A549 treated with CORT108297 at 1 μM for 4 hours (cell line): ENCODE measurements at places on chromosomes 1 and 21. TPM values are rescaled to one million over a fixed set of nuclear protein-coding genes. Genes with fewer than 3 reads are reported as not detected.

Gene SPATA1
- total RNA-seq: 0.32 to 1.1 TPM (median 0.62 TPM) in 5 replicates

Gene CACNA1S
- total RNA-seq: 0.01 TPM in 1 of 5 replicates, not detected in the others

Gene GPR52
- total RNA-seq: not detected in 5 replicates

Gene CAPN2
- total RNA-seq: 393 to 471 TPM (median 420 TPM) in 5 replicates

Gene LRRN2
- 14.3 to 20.0 TPM (median 16.5 TPM) in 5 replicates for total RNA-seq

Gene ACOT7
- 57.8 to 83.1 TPM (median 78.4 TPM) in 5 replicates for total RNA-seq

Gene KRTAP7-1
- total RNA-seq: not detected in 5 replicates

Gene CDA
- 33.9 to 42.8 TPM (median 35.8 TPM) in 5 replicates for total RNA-seq

Gene CFHR5
- total RNA-seq: not detected in 5 replicates

Gene RORC
- total RNA-seq: 0.03 to 0.06 TPM (median 0.04 TPM) in 4 of 5 replicates, not detected in the other

Gene FCMR
- 3.3 to 6.3 TPM (median 4.9 TPM) in 5 replicates for total RNA-seq

Gene GABRD
- total RNA-seq: 0.16 to 0.77 TPM (median 0.60 TPM) in 5 replicates

Gene DIO1
- 0.09 TPM in 1 of 5 replicates, not detected in the others for total RNA-seq

Gene LEFTY1
- 0.15 to 0.54 TPM (median 0.46 TPM) in 5 replicates for total RNA-seq

Gene PWP2
- total RNA-seq: 1.3 to 2.6 TPM (median 2.3 TPM) in 5 replicates

Gene ASTN1
- total RNA-seq: not detected in 5 replicates

Gene PLEKHN1
- 4.7 to 7.6 TPM (median 6.5 TPM) in 5 replicates for total RNA-seq

Gene S100A12
- not detected in 5 replicates for total RNA-seq

Gene RC3H1
- 4.8 to 6.6 TPM (median 5.5 TPM) in 5 replicates for total RNA-seq

Gene CCDC30
- total RNA-seq: 0.39 to 0.68 TPM (median 0.59 TPM) in 5 replicates

Gene TNFAIP8L2
- not detected in 5 replicates for total RNA-seq

Gene SPRR5
- not detected in 5 replicates for total RNA-seq

Gene ARHGEF16
- total RNA-seq: 3.6 to 5.8 TPM (median 5.0 TPM) in 5 replicates

Gene GBP2
- 0.52 to 1.0 TPM (median 0.85 TPM) in 5 replicates for total RNA-seq

Gene FCGR1A
- total RNA-seq: not detected in 5 replicates

Gene RPRD2
- total RNA-seq: 13.6 to 15.5 TPM (median 14.2 TPM) in 5 replicates

Gene FCAMR
- not detected in 5 replicates for total RNA-seq

Gene TGFB2
- total RNA-seq: 16.6 to 25.7 TPM (median 19.4 TPM) in 5 replicates

Gene PIK3C2B
- 5.8 to 8.6 TPM (median 7.1 TPM) in 5 replicates for total RNA-seq

Gene PHGDH
- 78.1 to 91.7 TPM (median 86.2 TPM) in 5 replicates for total RNA-seq

Gene EXO1
- total RNA-seq: 21.6 to 32.1 TPM (median 24.9 TPM) in 5 replicates

Gene TSPAN1
- 1.5 to 3.4 TPM (median 2.6 TPM) in 5 replicates for total RNA-seq

Gene B3GALT2
- total RNA-seq: not detected in 5 replicates

Gene FOXD2
- total RNA-seq: 0.32 to 0.60 TPM (median 0.49 TPM) in 5 replicates

Gene ANKRD34A
- total RNA-seq: 0.10 to 0.23 TPM (median 0.16 TPM) in 5 replicates

Gene CYP4Z1
- not detected in 5 replicates for total RNA-seq

Gene NLRP3
- total RNA-seq: not detected in 5 replicates

Gene ACOT11
- 1.8 to 2.7 TPM (median 2.3 TPM) in 5 replicates for total RNA-seq

Gene TXLNA
- 26.8 to 31.9 TPM (median 28.5 TPM) in 5 replicates for total RNA-seq

Gene ATF3
- total RNA-seq: 24.9 to 41.0 TPM (median 38.6 TPM) in 5 replicates

Gene LRRC71
- total RNA-seq: 0.07 to 0.21 TPM (median 0.13 TPM) in 5 replicates

Gene A3GALT2
- not detected in 5 replicates for total RNA-seq

Gene RAB42
- 2.0 to 2.8 TPM (median 2.4 TPM) in 5 replicates for total RNA-seq
